ENCODE measurements at places on chromosomes 7 and 10. TPM values are rescaled to one million over a fixed set of nuclear protein-coding genes. Genes with fewer than 3 reads are reported as not detected.

- no peak for DNase-seq
These were observed 46.4 kb downstream of the CASD1 start for GRCh38 chr7:94556028-94556427.

- no peak for DNase-seq
These were observed 124.0 kb downstream of the NPY start for GRCh38 chr7:24407965-24408364.

- DNase-seq, result no peak
These were observed 185.1 kb downstream of the ATRNL1 start for GRCh38 chr10:115278294-115278693.

- no peak for DNase-seq
These were observed 21.3 kb downstream of the TAS2R16 start for GRCh38 chr7:122974229-122974628.

Gene EZH2
- 3.6 TPM for total RNA-seq

DNA sequence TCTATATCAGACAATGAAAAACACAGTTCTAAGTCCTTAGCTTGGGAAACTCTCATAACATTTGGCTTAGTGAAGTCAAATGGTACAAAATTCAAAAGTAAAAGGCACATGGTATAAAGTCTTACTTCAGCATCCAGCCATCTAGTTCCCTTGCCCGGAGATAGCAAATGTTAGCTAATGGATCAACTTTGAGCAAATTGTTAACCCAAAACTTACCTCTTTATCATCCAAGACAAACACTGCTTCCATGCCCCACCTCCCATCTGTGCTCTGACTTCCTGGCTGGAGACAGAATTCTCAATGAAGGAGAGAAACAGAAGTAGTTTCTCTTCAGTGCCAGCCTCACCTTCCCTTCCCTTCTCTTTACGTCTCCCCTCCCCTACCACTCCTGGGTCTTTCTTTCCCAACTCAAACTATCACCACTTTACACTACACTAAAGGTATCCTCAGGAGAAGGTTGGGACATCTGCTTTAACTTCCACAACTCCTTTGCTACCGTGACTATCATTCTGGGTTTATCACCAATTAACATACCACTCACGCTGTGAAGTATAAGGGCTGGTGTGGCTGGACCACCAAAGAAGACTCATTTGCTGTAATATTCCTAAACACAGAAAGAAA lies 21.2 kb upstream of the ZNRF2 start:
- no peak for DNase-seq

Gene CCM2
- 31.1 TPM for total RNA-seq
